Occipital lobe (tissue), 3 donors: ENCODE measurements at places on chromosomes 7 and 10. TPM values are rescaled to one million over a fixed set of nuclear protein-coding genes. Genes with fewer than 3 reads are reported as not detected.

- no peak for DNase-seq
These were observed 29.8 kb upstream of the EBLN1 start for GRCh38 chr10:22247636-22248035.

DNA sequence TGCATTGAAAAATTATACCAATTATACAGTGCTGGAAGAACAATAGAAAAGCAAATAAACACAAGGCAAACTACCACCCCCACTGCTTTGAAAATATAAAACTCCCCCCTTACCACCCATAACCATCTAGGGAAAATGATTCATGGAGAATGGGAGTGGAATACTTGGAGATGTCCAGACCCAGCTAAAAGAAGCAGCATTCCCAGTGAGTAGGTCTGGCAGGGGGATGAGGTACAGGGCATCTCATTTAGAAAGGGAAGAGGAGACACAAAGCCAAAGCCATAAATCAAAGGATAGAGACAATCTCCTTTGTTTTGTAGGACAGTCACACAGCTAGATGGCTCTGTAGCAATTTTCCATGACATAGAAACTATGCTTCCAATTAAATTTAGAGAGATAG lies 36.0 kb upstream of the DGKI start:
- DNase-seq = no peak

GRCh38 chr10:46235705-46236545 lies 50.9 kb upstream of the ANTXRL start:
- DNase-seq = no peak

- no peak for DNase-seq
These were observed 125.5 kb downstream of the PON1 start for GRCh38 chr7:95198863-95199262.

Gene PVRIG
- not detected for total RNA-seq

DNA sequence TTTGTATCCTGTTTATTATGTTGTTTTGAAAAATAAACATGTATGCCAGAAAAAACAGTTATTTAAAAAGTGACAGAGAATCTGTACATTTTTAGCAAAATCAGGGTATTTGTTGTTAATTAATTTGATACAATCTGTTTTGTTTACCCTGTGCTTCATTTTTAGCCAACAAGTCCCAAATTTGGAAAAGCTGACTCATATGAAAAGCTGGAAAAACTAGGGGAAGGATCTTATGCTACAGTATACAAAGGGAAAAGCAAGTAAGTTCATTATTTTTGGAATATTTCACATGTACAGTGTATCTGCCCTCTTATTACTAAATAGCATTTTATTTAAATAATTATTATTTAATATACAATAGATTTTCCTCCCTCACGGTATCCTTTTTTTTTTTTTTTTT lies 151.4 kb downstream of the CDK14 start:
- no peak for DNase-seq

DNA sequence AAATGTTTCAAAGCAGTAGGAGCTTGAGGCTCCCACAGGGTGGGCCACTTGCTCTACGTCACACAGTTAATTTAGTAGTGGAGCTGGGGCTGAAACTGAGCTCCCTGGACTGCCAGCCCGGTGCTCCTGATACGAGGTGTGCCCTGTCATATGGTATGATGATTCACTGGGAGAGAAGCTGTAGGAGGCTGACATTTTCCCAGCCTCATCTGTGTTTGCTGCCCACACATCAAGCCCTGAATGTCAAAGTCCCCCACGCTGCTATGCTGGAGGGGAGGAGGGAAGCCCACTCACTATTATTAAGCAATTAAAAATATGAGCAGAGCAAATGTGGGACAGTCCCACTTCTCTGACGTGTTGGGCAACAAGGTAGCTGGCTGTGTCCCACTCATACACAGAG lies 81.2 kb upstream of the SORCS3 start:
- peak; percentile 7 for DNase-seq

DNA sequence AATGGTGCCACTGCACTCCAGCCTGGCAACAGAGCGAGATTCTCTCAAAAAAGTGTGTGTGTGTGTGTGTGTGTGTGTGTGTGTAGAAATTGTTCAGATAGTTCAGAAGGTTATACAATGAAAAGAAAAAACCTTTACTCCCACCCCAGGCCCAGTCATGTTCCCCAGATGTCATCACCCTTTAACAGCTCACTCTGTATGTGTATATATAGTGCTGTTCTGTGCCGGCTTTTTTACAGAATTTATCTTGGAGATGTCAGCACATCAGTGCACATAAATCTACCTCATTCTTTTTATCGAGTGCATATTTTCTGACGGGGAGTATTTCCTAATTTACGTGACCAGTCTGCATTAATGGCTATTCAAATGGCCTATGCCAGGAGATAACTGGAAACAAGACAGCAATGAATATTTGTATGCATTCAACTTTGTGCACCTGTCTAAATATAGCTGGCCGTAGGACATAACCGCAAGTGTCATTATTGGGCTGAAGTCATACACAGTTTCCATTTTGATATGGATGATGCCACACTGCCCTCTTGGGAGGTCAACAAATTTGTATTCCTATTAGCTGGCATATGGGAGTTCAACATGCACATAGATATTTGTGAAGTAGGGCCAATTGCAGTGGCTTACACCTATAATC lies 11.7 kb downstream of the NIPSNAP2 start:
- no peak for DNase-seq

DNA sequence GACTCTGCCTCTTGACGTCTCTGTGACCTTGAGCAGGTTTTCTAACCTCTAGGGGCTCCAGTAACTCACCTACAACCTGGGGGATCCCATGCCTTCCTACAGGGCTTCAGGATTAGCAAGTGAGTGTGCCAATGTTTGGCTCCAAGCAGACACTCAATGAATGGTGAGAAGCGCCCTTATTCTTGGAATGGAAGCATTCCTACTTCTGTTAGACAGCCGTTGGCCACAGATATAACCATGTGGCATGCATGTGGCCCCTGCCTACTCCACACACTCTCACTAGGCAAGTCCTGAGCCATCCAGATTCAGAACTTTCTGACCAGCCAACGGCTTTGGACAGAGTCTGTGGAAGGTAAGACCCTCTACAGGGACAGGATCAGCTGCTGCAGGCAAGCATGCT lies 108.9 kb upstream of the LYZL2 start:
- no peak for DNase-seq

DNA sequence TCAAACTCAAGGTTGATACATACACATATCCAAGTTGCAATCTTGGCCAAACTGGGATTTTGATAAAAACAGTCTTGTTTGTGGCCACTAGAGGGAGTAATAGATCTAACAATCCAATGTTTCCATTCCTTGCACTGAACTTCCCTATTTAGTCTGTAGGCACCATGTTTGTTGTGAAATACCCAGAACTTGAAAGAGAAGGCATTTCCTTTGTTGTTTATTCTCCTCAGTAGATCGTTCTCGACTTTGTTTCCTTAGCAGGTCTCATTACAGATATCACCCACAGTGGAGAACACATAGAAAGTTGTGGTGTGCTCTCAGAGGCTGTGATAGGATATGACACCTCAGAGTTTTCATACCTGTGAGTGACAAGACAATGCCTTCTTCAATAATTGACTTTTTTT lies 70.3 kb upstream of the MXI1 start:
- no peak for DNase-seq

DNA sequence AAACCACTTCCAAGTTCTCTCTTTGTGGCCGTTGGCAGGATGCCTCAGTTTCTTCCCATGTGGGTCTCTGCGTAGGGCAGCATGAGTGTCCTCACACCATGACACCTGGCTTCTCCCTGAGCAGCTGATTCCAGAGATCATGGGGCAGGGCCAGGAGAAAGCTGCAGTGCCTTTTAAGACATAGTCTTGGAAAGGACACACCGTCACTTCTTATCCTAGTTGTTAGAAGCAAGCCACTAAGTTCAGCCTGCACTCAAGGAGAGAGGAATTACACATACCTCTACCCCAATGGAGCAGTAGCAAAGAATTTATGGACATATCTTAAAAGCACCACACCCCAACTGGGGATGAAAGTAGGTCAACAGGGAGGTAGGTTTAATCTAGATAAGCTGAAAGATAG lies 16.4 kb downstream of the NODAL start:
- DNase-seq = no peak

Gene MYL7
- not detected for total RNA-seq

Gene HOXA4
- not detected for total RNA-seq

DNA sequence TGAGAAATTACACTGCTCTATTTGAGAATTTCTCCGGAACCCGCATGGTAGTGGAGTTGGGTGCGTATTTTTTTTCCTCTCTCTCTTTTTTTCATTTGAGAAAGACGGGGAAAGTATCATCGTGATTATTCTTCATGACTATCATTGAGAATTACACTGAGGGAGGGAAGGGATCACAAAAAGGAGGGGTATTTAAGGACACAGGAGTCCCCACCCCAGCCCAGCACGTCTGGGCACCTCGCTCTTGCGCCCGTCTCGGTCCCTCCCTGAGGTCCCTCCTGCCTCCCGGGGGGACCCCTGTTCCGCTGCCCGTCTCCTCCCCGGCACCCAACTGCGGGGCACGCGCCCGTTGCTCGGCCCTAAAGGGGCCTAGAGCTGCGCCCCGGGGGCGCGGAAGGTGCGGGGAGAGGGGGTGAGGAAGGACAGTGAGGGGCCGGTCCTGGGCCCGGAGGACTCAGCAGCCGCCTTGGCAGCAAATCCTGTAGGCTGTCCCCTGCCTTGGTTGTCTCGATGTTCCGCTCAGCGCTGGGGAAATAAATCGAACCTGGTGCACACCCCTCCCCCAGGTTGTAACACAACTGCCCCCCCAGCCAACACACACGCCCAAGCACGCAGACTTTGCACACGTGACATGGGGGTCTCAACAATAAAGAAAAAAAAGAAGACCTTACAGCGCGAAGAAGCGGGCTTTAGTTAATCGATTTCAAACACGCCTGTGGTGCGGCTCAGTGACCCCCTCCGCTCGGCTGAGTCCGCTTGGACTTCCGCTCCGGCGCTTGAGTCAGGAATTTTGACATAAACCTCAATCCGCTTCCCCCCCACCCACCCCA lies 18.6 kb upstream of the GATA3 start:
- DNase-seq = no peak

Gene C10orf143
- 1.1 TPM for total RNA-seq

Gene PRSS37
- total RNA-seq = not detected

Gene ATRNL1
- 856 TPM for total RNA-seq

DNA sequence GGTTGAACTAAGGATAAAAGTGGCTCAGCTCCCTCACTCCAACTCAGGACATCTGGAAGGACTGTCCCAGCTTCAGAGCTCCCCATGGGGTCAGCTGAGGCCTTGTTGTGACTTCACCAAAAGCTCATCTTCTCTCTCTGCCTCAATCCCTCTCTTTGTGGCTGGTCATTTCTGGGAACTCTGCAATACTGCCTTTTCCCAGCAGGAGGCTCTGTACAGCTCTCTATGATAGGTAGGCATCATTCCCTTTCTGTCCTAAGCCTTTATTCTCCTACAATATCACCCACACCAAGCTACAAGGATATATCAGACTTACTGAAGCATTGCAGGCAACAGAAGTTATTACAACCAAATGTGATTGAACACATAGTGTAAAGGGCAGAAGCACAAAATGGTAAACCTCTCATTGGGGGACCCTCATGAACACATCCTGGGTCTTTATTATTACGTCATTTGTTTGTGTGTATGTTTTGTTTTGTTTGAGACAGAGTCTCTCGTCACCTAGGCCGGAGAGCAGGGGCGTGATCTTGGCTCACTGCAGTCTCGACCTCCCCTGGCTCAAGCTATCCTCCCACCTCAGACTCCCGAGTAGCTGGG lies 36.7 kb upstream of the PRPS1L1 start:
- DNase-seq = no peak

DNA sequence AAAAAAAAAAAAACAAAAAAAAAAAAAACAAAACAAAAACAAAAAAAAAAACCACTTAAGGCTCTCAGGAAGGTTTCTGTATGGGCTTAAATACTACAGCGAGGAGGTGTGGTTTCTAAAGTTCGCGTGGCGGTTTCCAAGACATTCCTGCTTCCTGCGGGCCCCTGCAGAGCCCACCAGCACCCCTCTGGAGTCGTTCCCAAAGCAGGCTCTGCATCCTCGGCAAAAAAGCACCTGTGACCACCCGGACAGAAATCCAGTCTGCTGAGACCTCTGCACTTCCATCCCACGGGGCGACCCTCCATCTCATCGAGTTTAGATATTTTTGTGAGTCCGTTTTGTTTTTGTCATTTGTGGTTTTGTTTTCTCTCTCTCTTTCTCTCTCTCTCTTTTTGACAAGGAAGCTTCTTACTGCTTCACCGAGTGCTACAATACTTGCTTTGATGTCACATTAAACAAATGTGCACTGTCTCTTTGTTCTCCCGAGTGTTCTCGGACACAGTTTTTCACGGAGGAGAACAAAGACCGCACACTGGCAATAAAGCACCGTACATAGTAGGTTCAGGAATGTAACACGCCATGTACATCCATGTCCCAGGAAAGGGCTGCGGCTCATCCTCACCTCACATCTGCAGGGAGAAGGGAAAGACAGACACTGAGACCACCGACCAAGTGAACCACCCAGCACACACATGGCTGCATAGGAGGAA lies 21.5 kb downstream of the PDGFA start:
- peak; percentile 29 for DNase-seq

- no peak for DNase-seq
These were observed 23.4 kb downstream of the SMURF1 start for GRCh38 chr7:99120501-99120900.

DNA sequence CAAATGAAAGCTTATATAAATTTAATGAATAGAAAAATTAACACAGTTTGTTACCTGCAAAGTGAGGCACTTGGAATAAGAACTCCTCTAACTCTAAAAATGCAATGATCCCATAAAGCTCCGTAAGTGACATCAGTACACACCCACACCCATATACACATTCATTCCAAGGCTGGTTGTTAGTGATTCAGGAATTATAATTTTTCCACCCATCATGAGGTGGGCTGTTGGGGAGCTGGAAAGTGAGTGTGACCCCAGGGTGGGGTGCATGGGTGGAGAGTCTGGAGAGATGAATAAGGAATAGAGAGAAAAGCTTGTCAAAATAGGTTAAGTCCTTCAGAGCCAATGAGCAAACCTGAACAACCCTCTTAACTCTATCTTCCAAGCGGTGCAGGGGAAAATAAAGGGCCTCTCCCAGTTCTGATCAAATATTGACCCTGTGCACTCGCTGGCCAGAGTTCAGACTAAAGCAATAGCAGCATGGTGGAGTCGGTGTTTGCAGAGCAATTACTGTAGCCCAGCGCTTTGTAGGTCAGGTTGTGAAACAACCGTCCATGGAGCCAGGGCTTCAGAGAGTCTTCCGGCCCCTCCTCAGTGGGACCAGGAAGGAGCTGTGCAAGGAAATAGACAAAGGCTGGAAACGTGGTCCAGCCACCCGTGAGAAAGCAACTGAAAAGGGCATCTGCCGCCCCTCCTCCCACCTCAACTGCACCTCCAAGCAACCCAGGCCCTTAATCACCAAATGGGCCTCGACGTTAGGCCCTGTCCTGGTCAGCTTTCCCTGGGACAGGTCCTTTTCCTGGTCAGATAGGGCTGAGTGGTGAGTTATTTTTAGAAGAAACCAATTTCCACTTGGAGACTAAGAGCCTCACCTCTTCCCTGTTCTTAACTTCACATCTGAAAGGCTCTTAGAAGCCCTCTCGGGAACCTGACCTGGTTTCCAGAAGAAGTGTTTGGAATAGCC lies 61.2 kb downstream of the SH3PXD2A start:
- DNase-seq = no peak

GRCh38 chr7:17552952-17553351 lies 254.5 kb downstream of the AHR start:
- no peak for DNase-seq

- DNase-seq = no peak
These were observed 168.4 kb upstream of the NPVF start for GRCh38 chr7:25396668-25397067.

Gene EIF3B
- 63.0 TPM for total RNA-seq
